ENCODE measurements at places on chromosomes 2 and 18. TPM values are rescaled to one million over a fixed set of nuclear protein-coding genes. Genes with fewer than 3 reads are reported as not detected.

The PSMA8 gene
- not detected for total RNA-seq

The STK36 gene
- 101 TPM for total RNA-seq

The EFR3B gene
- total RNA-seq: 22.9 TPM

The SCN7A gene
- total RNA-seq: 0.32 TPM

The EGR4 gene
- total RNA-seq: not detected

The PLA2R1 gene
- 0.34 TPM for total RNA-seq

The ATP6V1C2 gene
- not detected for total RNA-seq

The IL36A gene
- total RNA-seq: not detected

The AQP12A gene
- not detected for total RNA-seq

The GKN1 gene
- not detected for total RNA-seq
